Chondrocyte (in vitro differentiated cells): ENCODE measurements at places on chromosomes 2 and 18. TPM values are rescaled to one million over a fixed set of nuclear protein-coding genes. Genes with fewer than 3 reads are reported as not detected.

DNA sequence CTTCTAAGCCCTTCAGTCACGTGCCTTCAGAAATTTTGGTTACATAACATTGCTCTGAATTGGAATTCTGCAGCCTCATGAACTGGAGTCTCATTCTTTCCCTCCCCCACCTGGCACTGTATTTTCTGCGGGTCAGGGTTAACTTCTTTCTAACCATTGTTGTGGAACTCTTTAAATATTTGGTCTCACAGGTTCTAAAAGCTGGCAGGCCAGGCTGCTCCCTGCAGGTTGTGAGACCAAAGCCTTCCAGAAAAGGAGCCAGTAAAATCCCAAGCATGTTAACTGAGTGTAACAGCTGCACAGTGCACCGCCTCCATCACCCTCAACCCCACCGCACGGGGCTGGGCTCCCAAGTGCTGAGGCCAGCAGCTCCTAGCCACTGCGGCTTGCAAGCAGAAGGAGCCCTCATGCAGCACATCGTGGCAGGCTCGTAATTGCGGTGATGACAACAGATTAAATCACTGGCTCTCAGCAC, 174.1 kb upstream of the ALPP start:
- no peak overlapping the region for H3K27ac ChIP-seq
- no peaks in the 10 kb centered on the region for H3K27me3 ChIP-seq
- H3K4me1 ChIP-seq, result peaks cover 5% of the 10 kb centered on the region
- no peak overlapping the region for H3K4me3 ChIP-seq
- H3K36me3 ChIP-seq, result peaks cover 6% of the 10 kb centered on the region
- DNase-seq, result no peak

- H3K27ac ChIP-seq, result peak overlapping the region; percentile 76
- no peak overlapping the region for H3K4me3 ChIP-seq
- no peak for DNase-seq
- H3K36me3 ChIP-seq, result peaks cover 6% of the 10 kb centered on the region
- peaks cover 68% of the 10 kb centered on the region for H3K4me1 ChIP-seq
Observed at GRCh38 chr2:9269695-9270360, 63.2 kb downstream of the ASAP2 start.

GRCh38 chr2:223725986-223726970, 111.1 kb downstream of the AP1S3 start:
- peaks cover 66% of the 10 kb centered on the region for H3K4me1 ChIP-seq
- no peaks in the 10 kb centered on the region for H3K27me3 ChIP-seq
- no peak overlapping the region for H3K4me3 ChIP-seq
- peak overlapping the region; percentile 99 for H3K27ac ChIP-seq

DNA sequence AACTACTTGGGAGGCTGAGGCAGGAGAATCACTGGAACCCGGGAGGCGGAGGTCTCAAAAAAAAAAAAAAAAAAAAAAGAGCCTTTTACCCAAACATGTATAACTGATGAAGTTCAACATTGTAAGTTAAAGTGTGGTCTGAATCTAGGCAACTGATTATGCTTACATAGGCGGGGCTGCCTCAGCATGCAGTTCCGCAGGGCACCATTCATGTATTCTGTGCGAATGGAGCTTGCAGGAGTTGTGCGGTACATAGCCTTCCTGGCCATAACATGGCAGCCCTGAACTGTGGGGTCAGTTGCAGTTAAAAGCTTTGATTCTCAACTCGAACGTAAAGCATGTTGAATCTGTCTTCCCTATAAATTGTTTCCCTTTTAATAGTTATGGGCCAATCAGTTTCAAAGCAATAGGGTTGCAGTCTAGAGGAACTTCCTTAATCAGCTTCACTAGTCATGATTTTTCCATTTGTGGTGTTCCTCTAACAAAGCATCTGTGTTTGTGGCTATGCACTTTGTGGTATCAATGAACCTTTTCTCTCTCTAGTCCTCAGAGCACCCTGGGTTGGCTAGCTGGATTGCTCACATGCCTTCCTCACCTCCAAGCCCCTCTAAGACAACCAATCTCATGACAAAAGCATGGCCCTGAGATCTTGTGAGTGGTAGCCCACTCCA, 30.6 kb upstream of the CEP68 start:
- H3K36me3 ChIP-seq, result peaks cover 19% of the 10 kb centered on the region
- no peak for DNase-seq
- H3K27me3 ChIP-seq, result no peaks in the 10 kb centered on the region
- H3K4me3 ChIP-seq, result no peak overlapping the region
- peak overlapping the region; percentile 62 for H3K27ac ChIP-seq
- H3K4me1 ChIP-seq, result peaks cover 31% of the 10 kb centered on the region

The FKBP1B gene
- 10.4 to 18.2 TPM (median 16.2 TPM) in 3 replicates for total RNA-seq

- H3K27me3 ChIP-seq, result no peaks in the 10 kb centered on the region
- no peak overlapping the region for H3K27ac ChIP-seq
- no peak overlapping the region for H3K4me3 ChIP-seq
- peaks cover 11% of the 10 kb centered on the region for H3K4me1 ChIP-seq
- no peaks in the 10 kb centered on the region for H3K36me3 ChIP-seq
- no peak for DNase-seq
Observed at GRCh38 chr2:45974056-45974455, 322.6 kb downstream of the PRKCE start.

The CREG2 gene
- not detected in 3 replicates for total RNA-seq

DNA sequence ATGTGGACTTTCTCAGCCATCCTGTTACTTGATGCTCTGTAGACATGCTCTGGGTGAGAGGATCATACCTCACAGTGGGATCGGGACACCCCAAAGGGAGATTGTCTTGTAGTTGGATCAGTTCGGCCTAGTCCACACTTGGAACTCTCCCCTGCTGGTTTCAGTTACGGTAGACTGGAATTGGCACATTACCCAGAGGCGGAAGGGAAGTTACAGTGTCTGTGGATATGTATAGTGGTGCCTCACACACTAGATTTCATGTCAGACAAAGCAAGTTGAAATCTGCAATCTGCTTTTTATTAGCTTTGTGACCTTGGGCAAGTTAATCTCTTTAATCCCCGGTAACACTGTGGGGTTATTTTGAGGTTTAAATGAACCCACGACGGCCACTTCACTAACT, 16.2 kb upstream of the CTAGE1 start:
- H3K27ac ChIP-seq, result no peak overlapping the region
- H3K4me3 ChIP-seq, result no peak overlapping the region
- H3K4me1 ChIP-seq, result peaks cover 18% of the 10 kb centered on the region

The HOXD9 gene
- total RNA-seq, result not detected in 3 replicates

DNA sequence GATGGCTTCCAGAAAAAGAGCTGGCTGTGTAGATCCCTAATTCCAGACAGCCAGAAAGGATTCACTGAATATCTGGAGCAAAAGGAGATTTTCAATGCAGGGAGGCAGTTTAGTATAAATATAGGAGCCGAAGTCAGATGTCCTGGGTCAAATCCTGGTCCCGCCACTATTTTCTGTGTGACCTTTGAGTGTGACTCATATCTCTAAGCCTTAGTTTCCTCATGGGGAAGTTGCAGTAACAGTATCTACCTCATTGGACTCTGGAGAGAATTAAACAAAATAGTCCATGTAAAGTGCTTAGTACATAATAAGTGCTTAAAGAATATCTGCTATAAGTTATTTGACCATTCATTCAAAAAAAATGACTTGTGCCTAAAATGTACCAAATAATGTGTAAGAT, 52.1 kb upstream of the ITGA6 start:
- H3K4me1 ChIP-seq, result peaks cover 6% of the 10 kb centered on the region
- H3K4me3 ChIP-seq, result no peak overlapping the region
- H3K36me3 ChIP-seq, result peaks cover 2% of the 10 kb centered on the region

The CIB4 gene
- not detected in 3 replicates for total RNA-seq

- peaks cover 2% of the 10 kb centered on the region for H3K27me3 ChIP-seq
- DNase-seq, result peak; percentile 97
- no peak overlapping the region for H3K27ac ChIP-seq
- no peak overlapping the region for H3K4me3 ChIP-seq
- H3K36me3 ChIP-seq, result peaks cover 1% of the 10 kb centered on the region
Observed at GRCh38 chr2:91477731-91478672, 2786.5 kb downstream of the RPIA start.

DNA sequence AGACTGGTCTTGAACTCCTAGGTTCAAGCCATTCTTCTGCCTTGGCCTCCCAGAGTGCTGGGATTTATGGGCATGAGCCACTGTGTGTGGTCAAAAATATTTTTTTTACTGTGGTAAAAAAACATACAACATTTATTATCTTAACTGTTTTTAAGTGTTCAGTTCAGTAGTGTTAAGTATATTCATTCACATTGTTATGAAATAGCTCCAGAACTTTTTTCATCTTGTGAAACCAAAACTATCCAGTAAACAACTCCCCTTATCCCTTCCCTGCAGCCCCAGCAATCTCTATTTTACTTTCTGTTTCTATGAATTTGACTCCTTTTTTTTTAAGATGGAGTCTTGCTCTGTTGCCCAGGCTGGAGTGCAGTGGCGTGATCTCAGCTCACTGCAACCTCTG, 9.3 kb downstream of the RMC1 start:
- DNase-seq, result no peak
- H3K27me3 ChIP-seq, result no peaks in the 10 kb centered on the region
- peaks cover 13% of the 10 kb centered on the region for H3K36me3 ChIP-seq
- H3K4me1 ChIP-seq, result peaks cover 9% of the 10 kb centered on the region
- H3K4me3 ChIP-seq, result no peak overlapping the region
- H3K27ac ChIP-seq, result no peak overlapping the region

GRCh38 chr2:143139835-143140393, 10.7 kb downstream of the ARHGAP15 start:
- no peaks in the 10 kb centered on the region for H3K36me3 ChIP-seq
- H3K4me3 ChIP-seq, result no peak overlapping the region
- no peak overlapping the region for H3K27ac ChIP-seq
- H3K4me1 ChIP-seq, result no peaks in the 10 kb centered on the region

GRCh38 chr2:6297238-6297637, 568.5 kb downstream of the CMPK2 start:
- DNase-seq, result no peak
- H3K27me3 ChIP-seq, result no peaks in the 10 kb centered on the region
- no peaks in the 10 kb centered on the region for H3K4me1 ChIP-seq
- no peak overlapping the region for H3K27ac ChIP-seq

DNA sequence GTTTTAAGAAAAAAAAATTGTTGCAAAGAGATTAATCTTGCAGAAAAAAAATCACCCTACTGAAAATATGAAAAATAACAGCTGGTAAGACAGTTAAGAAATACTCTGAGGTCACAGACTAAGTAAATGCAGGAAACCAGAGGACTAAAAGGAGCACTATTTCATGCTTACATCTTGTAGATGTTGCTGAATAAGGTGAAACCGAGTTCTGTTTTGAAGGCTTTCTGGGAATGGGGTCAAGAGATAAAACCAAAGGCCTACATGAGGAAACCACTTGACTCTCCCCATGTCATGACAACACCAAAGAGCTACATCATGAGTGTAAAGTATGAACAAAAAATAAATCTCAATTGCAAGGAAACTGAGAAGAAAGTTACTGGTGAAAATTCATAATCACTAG, 197.6 kb downstream of the LRP1B start:
- H3K27ac ChIP-seq, result no peak overlapping the region
- H3K27me3 ChIP-seq, result no peaks in the 10 kb centered on the region
- H3K4me3 ChIP-seq, result no peak overlapping the region
- no peak for DNase-seq
- H3K36me3 ChIP-seq, result no peaks in the 10 kb centered on the region

DNA sequence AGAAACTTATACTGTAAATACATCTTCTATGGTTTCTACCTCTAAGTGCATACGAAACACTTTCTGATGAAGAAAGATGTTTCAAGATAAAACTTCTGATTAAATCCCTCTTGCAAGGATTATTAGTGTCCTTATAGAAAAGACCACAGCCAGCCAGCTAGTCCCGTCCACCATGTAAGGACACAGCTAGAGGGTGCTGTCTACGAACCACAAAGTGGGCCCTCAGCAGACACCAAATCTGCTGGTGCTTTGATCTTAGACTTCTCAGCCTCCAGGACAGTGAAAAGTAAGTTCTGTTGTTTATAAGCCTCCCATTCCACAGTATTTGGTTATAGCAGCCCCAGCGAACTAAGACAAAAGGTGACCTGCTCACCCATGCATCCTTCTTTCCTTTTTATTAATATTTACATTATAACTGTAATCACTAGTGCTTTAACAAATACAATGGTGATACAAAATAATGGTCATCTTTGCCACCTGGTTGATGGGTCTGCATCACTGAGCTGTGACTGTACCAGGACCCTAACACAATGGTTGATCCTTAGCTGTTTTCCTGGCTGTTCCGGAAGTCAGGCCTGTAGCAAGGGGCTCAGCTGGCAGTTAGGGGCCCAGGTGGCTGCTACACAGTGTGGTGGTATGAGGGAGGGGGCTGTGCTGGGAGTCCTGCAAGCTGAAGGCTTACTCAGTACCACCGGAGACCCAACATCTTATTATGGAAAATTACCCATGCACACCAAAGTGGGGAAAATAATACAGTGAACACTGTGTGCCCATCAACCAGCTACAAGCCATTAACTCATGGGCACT, 108.5 kb upstream of the SMAD7 start:
- no peaks in the 10 kb centered on the region for H3K27me3 ChIP-seq
- H3K36me3 ChIP-seq, result peaks cover 2% of the 10 kb centered on the region
- H3K4me1 ChIP-seq, result peaks cover 17% of the 10 kb centered on the region
- H3K27ac ChIP-seq, result no peak overlapping the region
- no peak overlapping the region for H3K4me3 ChIP-seq

DNA sequence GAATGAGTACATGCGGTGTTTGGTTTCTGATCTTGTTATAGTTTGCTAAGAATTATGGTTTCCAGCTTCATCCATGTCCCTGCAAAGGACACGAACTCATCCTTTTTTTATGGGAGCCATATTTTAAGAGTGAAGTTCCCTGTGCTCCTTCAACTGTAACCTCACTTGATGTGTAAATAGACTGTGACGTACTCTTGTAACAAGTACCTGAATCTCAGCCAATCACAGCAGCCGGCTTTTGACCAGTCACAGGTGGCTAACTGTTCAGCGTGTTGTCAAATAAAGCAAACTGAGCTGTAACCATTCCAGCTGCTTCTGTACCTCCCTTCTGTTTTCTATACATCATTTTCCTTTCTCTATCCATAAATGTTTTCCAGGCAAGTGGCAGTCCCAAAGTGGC, 774.3 kb upstream of the HS6ST1 start:
- H3K4me1 ChIP-seq, result peaks cover 5% of the 10 kb centered on the region
- H3K27ac ChIP-seq, result no peak overlapping the region
- no peak overlapping the region for H3K4me3 ChIP-seq
- peaks cover 6% of the 10 kb centered on the region for H3K27me3 ChIP-seq
- DNase-seq, result no peak

DNA sequence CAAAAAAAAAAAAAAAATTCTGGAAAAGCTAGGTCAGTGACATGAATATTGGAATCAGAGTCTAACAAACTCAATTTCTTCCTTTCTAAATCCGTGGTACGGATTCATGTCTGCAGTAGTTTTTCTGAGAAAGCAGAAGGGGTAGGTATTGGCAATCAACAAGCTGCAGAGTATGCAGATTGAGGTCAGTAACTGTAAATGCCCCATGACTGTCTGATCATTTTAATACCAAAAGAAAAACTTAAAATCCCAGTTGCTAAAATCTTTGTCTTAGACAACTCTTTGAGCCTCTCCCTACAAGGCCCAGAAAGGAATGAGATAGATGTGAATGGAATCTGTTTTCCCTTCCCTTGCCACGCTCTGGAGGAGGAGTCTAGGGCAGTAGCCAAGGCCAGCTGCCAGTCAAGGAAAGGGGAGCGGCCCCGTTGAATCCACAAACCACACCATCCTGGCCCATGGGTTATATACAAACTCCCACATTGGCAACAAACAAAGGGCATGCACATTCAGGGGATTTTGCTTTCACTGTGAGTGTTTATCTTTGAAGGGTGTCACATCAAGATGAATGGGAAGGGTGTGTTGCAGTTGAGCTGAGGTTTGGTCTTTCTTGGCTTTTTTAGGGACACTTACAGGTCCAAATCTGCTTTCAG, 6.1 kb upstream of the CASP8 start:
- no peaks in the 10 kb centered on the region for H3K36me3 ChIP-seq
- H3K4me3 ChIP-seq, result no peak overlapping the region
- peaks cover 28% of the 10 kb centered on the region for H3K4me1 ChIP-seq
- no peaks in the 10 kb centered on the region for H3K27me3 ChIP-seq

The SCYGR4 gene
- total RNA-seq, result not detected in 3 replicates
